ENCODE measurements at places on chromosomes 3 and 15. TPM values are rescaled to one million over a fixed set of nuclear protein-coding genes. Genes with fewer than 3 reads are reported as not detected.
A peak's percentile ranks its signal among the peaks of the same experiment; 100 is the strongest.

DNA sequence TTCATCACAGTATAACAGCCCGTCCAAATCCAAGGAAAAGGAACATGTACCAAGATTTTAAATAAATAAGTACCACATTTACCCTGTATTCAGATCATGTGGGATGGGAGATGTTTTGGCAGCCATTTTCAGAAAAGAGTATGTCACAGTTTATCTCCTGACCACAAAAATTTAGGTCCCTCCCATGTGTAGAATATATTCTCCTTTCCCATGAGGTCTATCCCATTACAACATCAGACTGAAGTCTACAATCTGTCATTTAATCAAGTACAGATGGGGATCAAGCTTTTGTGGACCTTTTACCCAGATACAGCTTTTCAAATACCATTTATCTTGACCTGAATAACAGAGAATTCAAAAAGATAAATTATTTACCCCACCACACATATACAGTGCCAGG lies 444.5 kb downstream of the PLOD2 start:
- H3K36me3 ChIP-seq, result no peaks in the 10 kb centered on the region
- no peak overlapping the region for H3K27ac ChIP-seq
- no peaks in the 10 kb centered on the region for H3K4me1 ChIP-seq

DNA sequence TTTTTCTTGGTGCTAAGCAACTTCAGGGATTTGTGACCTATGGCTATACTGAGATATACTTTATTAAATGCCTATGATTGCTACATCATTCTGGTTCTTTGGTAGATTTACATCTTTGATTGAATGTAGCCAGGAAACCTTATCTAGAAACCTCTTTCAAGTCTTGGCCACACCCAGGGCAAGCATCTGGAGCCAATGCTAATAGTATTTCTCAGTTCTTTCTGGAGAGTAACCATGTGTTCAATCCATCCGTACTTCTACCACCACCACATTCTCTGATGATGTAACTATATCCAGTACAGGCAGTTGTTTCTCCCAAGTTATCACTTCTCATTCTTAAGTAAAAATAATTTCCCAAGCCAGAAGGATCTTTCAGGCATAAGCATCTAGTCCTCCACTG lies 69.0 kb downstream of the NME9 start:
- H3K4me1 ChIP-seq, result no peaks in the 10 kb centered on the region
- H3K27me3 ChIP-seq, result no peaks in the 10 kb centered on the region
- DNase-seq, result no peak
- H3K27ac ChIP-seq, result no peak overlapping the region
- no peak overlapping the region for H3K4me3 ChIP-seq

RHOV gene
- 1.3 TPM for total RNA-seq

MKRN2OS gene
- total RNA-seq, result not detected

DNA sequence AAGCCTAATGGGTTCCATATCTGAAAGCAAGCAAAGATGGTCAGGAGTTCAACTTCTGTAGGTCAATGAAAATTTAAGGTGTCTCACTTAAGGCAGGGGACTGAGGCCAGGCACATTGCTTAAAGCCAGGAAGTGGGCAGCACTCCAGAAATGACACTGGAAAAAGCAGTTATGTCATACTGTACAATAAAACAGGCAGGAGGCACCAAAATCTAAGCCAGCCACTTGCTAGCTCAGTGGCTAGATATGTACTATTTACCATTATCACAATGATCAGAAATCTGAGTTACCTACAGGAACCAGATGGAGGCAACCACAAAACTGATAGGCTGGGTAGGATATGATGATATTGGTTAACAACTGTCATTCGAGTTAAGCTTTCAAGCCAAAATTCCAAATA lies 57.3 kb downstream of the FRMD5 start:
- no peak overlapping the region for H3K4me3 ChIP-seq
- no peaks in the 10 kb centered on the region for H3K27me3 ChIP-seq
- no peak overlapping the region for H3K27ac ChIP-seq

DNA sequence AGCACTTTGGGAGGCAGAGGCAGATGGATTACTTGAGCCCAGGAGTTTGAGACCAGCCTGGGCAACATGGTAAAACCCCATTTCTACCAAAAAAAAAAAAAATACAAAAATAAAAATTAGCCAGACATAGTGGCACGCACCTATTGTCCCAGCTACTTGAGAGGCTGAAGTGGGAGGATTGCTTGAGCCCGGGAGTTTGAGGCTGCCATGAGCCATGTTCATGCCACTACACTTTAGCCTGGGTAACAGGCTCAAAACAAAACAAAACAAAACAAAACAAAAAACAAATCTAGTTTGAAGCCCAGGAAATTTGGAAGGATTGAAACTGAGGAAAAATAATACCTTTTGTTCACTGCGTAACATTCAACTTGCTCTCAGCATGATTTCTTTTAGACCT lies 16.6 kb downstream of the TMOD3 start:
- no peaks in the 10 kb centered on the region for H3K27me3 ChIP-seq
- H3K27ac ChIP-seq, result peak overlapping the region; percentile 69
- no peak overlapping the region for H3K4me3 ChIP-seq

GRCh38 chr15:81520480-81520879 lies 146.5 kb upstream of the TMC3 start:
- no peak for DNase-seq
- no peaks in the 10 kb centered on the region for H3K4me1 ChIP-seq
- no peaks in the 10 kb centered on the region for H3K36me3 ChIP-seq
- no peaks in the 10 kb centered on the region for H3K27me3 ChIP-seq

DLL4 gene
- total RNA-seq, result 0.89 TPM

GRCh38 chr3:194135516-194135805 lies 487 bp upstream of the HES1 start:
- H3K4me1 ChIP-seq, result peaks cover 74% of the 10 kb centered on the region
- H3K27ac ChIP-seq, result peak overlapping the region; percentile 98
- H3K36me3 ChIP-seq, result no peaks in the 10 kb centered on the region
- H3K27me3 ChIP-seq, result no peaks in the 10 kb centered on the region

- H3K36me3 ChIP-seq, result no peaks in the 10 kb centered on the region
- no peaks in the 10 kb centered on the region for H3K27me3 ChIP-seq
- no peak for DNase-seq
- peaks cover 4% of the 10 kb centered on the region for H3K4me1 ChIP-seq
- H3K4me3 ChIP-seq, result no peak overlapping the region
Observed at GRCh38 chr3:27307566-27307965, 61.6 kb downstream of the NEK10 start.

CIB2 gene
- 0.87 TPM for total RNA-seq

GRCh38 chr3:45795882-45796765 lies at the start of gene SLC6A20:
SLC6A20 (minus strand) TSS chr3:45796536; CDS start chr3:45796419, 117 bp downstream.
- peak within 1 kb of the TSS; percentile 9 for H3K27ac ChIP-seq
- H3K4me3 ChIP-seq, result peak within 1 kb of the TSS; percentile 50
- H3K4me1 ChIP-seq, result peaks cover 20% of the 10 kb centered on the region

PXYLP1 gene
- total RNA-seq, result 24.8 TPM

- H3K27me3 ChIP-seq, result no peaks in the 10 kb centered on the region
Observed at GRCh38 chr3:110106805-110107204, 769.5 kb upstream of the DPPA4 start.

RBP2 gene
- not detected for total RNA-seq

SLC38A3 gene
- total RNA-seq, result not detected

DNA sequence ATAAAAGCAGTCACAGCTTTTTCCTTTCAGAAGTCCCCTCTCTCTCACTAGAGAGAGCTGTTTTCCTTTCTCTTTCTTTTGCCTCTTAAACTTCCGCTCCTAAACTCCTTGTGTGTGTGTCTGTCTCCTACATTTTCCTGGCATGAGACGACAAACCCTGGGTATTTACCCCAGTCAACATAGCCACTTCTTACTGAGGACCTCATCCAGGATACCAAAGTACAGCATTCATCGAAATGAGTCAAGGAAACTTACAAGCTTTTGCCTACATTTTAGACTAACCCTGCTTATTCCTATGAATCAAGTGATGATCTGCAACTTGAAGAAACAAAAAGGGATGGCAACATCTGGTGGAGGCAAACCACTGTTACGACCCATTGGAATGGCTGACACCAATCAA lies 16.7 kb downstream of the PATL2 start:
- H3K4me3 ChIP-seq, result no peak overlapping the region
- H3K36me3 ChIP-seq, result no peaks in the 10 kb centered on the region
- H3K4me1 ChIP-seq, result no peaks in the 10 kb centered on the region

TTLL13 gene
- not detected for total RNA-seq

GRCh38 chr15:68183616-68184315 lies 21.4 kb downstream of the CALML4 start:
- H3K36me3 ChIP-seq, result peaks cover 92% of the 10 kb centered on the region
- H3K4me1 ChIP-seq, result peaks cover 6% of the 10 kb centered on the region

GRCh38 chr3:14699643-14700042 lies 24.7 kb downstream of the C3orf20 start:
- H3K27ac ChIP-seq, result no peak overlapping the region
- no peaks in the 10 kb centered on the region for H3K27me3 ChIP-seq
- no peaks in the 10 kb centered on the region for H3K36me3 ChIP-seq

DNA sequence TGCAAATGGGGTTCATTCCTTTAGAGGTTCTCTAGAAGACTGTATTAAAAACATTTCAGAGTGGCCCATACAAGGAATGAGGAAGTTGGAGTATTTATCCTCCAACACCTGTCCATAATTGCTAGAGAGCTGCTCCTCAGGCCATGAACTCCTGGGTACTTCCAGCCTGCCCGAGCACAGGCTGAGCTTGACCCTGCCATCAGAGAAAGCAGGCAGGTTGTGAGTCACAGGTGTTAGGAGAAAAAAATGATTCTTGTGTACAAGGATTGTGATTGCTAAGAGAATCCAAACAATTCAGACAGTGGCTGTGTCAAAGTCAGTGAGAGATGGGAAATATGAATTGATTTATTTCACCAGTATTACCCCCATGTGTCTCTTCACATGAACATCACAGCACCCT lies 156.8 kb upstream of the GADL1 start:
- H3K36me3 ChIP-seq, result no peaks in the 10 kb centered on the region
- no peak overlapping the region for H3K27ac ChIP-seq
- no peak for DNase-seq
- H3K27me3 ChIP-seq, result no peaks in the 10 kb centered on the region

DNA sequence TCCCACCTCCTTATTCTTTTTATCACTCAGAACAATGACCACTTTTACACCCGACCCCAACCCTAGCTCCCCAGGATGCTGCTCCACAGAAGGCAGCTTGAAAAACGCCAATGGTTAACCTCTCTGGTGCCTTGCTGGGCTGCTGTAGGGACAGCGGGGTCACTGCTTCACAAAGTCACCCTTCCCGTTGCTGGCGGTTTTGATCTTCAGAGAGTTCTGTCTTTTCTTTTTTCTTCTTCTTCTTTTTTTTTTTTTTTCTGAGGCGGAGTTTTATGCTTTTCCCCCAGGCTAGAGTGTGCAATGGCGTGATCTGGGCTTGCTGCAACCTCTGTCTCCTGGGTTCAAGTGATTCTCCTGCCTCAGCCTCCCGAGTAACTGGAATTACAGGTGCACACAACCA lies 20.7 kb downstream of the CEP19 start:
- no peak for DNase-seq
- H3K36me3 ChIP-seq, result no peaks in the 10 kb centered on the region
- H3K27me3 ChIP-seq, result no peaks in the 10 kb centered on the region
- H3K4me3 ChIP-seq, result no peak overlapping the region
- no peak overlapping the region for H3K27ac ChIP-seq

CPN2 gene
- not detected for total RNA-seq

UBE2Q2 gene
- 9.0 TPM for total RNA-seq

- H3K4me3 ChIP-seq, result no peak overlapping the region
- H3K4me1 ChIP-seq, result peaks cover 7% of the 10 kb centered on the region
- no peak overlapping the region for H3K27ac ChIP-seq
- H3K36me3 ChIP-seq, result no peaks in the 10 kb centered on the region
- no peak for DNase-seq
Observed at GRCh38 chr3:71461749-71462483, 121.6 kb downstream of the FOXP1 start.

DNA sequence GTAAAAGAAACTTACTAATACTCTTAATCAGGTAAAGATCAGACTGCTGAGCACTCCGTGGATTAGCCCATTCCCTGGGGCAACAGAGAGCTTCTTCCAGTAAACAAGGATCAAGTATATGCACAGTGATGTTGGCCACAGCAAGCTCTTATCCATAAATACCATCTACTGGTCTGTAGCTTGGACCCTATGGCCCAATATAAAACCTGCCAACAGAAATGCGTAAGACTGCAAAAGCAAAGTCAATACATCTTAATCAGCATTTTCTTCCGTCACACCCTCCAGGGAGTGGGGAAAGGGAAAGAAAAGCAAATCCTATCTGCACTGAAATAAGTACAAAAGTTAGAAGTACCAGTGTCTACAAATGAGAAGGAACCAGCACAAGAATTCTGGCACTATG lies 1082.1 kb downstream of the ZPLD1 start:
- H3K36me3 ChIP-seq, result no peaks in the 10 kb centered on the region
- no peak overlapping the region for H3K4me3 ChIP-seq
- no peaks in the 10 kb centered on the region for H3K4me1 ChIP-seq
- H3K27ac ChIP-seq, result no peak overlapping the region
- no peak for DNase-seq

GRCh38 chr3:149536429-149536828 lies 61.9 kb downstream of the TM4SF4 start:
- peak; percentile 74 for DNase-seq
- no peak overlapping the region for H3K4me3 ChIP-seq
- H3K27me3 ChIP-seq, result no peaks in the 10 kb centered on the region
- peak overlapping the region; percentile 75 for H3K27ac ChIP-seq
- peaks cover 5% of the 10 kb centered on the region for H3K36me3 ChIP-seq

DNA sequence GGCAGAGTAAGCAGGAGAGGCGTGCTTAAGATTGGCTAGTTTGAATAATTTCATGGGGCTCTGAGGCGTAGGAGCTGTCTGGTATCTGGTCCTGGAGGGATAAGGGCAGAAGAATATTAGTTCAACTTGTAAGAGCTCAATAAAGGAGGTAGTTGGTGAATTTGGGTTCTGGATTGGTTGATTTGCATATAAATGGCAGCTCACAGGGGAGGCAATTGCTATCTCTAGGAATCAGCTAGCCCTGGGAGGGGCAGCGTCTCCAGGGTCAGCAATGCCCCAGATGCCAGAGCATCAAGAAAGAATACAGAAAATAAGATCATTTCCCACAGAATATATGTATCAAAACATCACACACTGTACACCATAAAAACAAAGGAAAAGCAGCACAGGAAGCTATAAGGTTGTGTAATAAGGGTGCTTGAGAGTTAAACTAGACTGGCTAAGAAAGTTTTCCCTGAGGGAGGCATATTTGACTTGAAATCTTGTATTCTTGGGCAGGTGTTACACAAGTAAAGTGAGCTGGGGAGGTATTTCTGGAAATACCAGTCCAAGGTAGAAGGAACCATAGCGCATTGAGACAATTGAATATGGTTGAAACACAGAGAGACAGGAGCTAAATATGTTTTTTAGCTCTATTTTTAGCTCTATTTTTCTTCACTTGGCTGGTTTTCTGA lies 6.1 kb downstream of the MOBP start:
- peaks cover 8% of the 10 kb centered on the region for H3K27me3 ChIP-seq
- H3K36me3 ChIP-seq, result no peaks in the 10 kb centered on the region
- no peaks in the 10 kb centered on the region for H3K4me1 ChIP-seq
- no peak for DNase-seq

GRCh38 chr15:74222240-74223119 lies 13.6 kb upstream of the CCDC33 start:
- H3K4me1 ChIP-seq, result no peaks in the 10 kb centered on the region
- no peaks in the 10 kb centered on the region for H3K27me3 ChIP-seq
- H3K4me3 ChIP-seq, result no peak overlapping the region
- DNase-seq, result no peak
- H3K27ac ChIP-seq, result no peak overlapping the region

Measured in stomach (tissue), 19 donors.